Posterior cingulate gyrus (tissue), 11 donors: ENCODE measurements at places on chromosomes 4 and X.
A peak's percentile ranks its signal among the peaks of the same experiment; 100 is the strongest.

DNA sequence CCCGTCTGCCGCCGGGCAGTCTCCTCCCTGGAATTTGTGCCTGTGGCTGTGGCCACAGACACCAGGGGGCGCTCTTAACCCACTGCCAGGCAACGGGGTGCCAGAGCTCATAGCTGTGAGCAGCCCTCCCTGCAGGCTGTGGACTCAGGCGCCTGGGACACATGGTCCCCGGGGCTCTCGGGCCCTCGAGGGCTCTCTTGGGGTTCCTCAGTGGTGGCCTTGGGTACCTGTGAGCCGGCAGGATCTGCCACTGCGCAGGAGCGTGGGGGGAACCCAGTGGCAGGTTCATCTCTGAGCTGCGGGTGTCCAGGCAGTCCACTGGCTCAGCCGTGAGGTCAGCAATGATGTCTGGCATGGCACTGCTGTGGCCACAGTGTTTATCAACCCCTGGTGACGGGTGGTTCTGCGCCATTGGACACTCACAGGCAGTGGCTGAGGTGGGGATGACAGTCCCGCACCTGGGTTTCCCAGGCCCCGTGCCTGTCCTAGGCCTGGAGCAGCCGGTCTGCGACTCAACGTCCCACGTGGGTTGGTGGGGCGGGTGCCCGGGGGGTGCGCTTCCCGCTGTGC, 37.2 kb downstream of the PCGF3 start:
- DNase-seq = peak; percentile 65

GRCh38 chr4:93018243-93018642, 714.5 kb downstream of the GRID2 start:
- DNase-seq = no peak

- no peak for DNase-seq
Observed at GRCh38 chr4:133929531-133930239, 271.9 kb downstream of the PABPC4L start.

GRCh38 chr4:122747068-122747467, 14.6 kb downstream of the BBS12 start:
- no peak for DNase-seq

DNA sequence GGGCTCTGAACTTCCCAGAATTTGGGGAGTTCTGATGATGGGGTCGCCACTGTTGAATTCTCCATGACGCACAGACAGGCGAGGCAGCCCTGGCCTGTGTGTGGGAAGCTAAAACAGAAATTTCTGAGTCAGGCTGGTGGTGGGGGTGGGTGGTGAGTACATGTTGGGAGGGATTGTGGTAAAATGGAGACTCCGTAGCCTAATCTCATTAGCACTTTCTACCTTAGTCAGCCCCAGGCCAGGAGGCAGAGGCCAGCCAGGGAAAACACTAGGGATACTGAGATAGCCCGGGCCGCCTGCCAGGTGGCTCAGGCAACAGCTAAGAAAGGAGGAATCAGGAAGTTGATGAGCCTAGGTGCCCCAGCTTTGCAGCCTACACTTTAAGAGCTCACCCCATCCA, 39.3 kb upstream of the NHSL2 start:
- no peak for DNase-seq

GRCh38 chr4:18733961-18734360, 712.4 kb upstream of the LCORL start:
- no peak for DNase-seq

DNA sequence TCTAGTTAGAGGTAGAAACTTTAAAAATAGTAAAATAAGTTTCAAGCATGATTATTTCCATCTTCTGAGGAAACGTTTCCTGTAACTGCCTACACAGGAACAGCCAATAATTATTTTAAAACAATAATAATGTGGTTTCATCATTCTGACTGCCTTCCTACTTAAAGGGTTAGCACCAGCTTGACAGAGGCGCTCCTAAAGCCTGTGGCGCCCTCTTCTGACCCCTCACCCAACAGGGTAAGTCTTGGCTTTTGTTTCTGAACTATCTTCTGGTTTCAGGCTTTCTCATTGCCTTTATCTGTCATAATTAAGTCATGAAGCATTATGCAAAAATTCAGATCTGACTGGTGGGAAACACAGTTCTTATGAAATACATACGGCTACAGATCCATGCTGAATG, 96.7 kb downstream of the ITM2A start:
- no peak for DNase-seq
